ENCODE measurements at places on chromosomes 3 and 15. TPM values are rescaled to one million over a fixed set of nuclear protein-coding genes. Genes with fewer than 3 reads are reported as not detected.

The ZNF502 gene
- total RNA-seq, result 4.6 TPM

The PLA2G4E gene
- not detected for total RNA-seq

The HERC2 gene
- 39.7 TPM for total RNA-seq

The CCNB2 gene
- total RNA-seq, result 4.6 TPM

The GUCA1C gene
- not detected for total RNA-seq

The LMLN gene
- 9.5 TPM for total RNA-seq

The EFCAB12 gene
- not detected for total RNA-seq

The NDN gene
- 36.9 TPM for total RNA-seq

The LMCD1 gene
- total RNA-seq, result 2.9 TPM

The TMC3 gene
- not detected for total RNA-seq

The GOLIM4 gene
- total RNA-seq, result 77.0 TPM

The GRAMD2A gene
- 0.09 TPM for total RNA-seq

The RARRES1 gene
- total RNA-seq, result 174 TPM

The INSYN1 gene
- 2.5 TPM for total RNA-seq

The PIERCE2 gene
- 0.60 TPM for total RNA-seq

The CYP19A1 gene
- total RNA-seq, result 1.8 TPM

The RPL22L1 gene
- total RNA-seq, result 82.6 TPM

The CHRFAM7A gene
- total RNA-seq, result 0.69 TPM

The GOLGA8T gene
- 0.17 TPM for total RNA-seq

The SLC9C1 gene
- total RNA-seq, result not detected

The MYO1E gene
- total RNA-seq, result 21.9 TPM

The EPHA3 gene
- total RNA-seq, result 0.16 TPM

The ALDH1A2 gene
- 1.6 TPM for total RNA-seq
